AML-193 (cell line): ENCODE measurements at places on chromosomes 6 and 20.

DNA sequence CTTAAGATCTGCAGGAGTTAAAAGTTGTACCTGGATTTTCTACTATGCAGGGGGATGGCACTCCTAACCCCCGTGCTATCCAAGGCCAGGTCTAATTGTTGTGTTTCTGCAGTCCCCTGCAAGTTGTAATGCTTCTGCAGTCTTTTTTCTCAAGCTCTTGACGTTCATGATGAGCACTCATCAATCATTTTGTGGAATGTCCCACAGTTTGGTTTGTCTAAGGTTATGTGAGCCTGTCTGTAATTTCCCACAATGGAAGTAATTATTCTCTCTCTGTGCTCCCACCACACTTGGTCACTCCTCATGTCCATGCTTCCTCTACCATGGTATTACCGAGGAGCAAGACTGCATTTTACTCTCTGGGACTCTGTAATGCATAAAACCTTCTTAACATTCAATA, 107.6 kb upstream of the SSTR4 start:
- no peak for DNase-seq

- DNase-seq = no peak
Observed at GRCh38 chr6:130178692-130179091, 44.1 kb downstream of the SAMD3 start.

DNA sequence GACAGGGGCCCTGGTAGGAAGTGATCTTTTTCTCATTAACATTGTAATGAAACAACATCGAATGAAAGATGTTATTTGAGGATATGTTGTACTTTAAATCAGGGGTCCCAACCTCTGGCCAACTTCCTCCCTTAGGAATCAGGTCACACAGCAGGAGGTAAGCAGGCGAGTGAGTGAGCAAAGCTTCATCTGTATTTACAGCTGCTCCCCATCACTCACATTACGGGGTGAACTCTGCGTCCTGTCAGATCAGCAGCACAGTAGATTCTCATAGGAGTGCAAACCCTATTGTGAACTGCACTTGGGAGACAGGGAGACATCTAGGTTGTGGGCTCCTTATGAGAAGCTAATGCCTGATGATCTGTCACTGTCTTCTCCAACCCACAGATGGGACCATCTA, 19.9 kb downstream of the EPM2A start:
- no peak for DNase-seq

DNA sequence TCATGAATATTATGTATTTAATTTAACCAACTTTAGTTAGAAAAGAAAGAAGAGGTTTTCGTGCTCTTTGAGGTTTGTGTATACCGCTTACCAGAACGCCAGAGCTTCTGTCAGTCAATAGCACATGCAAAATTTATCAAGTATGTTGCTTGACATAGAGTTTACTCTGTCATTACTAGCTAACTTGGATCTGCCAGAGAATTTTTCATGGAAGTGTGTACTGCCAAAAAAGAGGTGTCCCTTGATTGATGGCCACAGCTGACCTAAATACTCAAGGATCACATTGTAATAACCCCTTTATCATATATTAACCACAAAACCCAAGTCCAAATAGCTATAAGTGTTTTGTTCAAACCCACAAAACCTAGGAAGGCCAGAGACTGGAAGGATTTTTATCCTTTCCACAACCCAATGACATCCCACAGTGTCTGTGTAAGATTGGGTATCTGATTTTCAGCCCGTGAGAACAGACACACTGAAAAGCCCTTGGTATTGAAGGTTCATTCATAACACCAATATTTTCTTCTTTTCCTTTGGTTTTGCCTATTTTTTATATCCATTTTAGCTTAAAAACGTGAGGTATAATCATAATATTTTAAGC, 194.0 kb upstream of the EYA4 start:
- DNase-seq = no peak

DNA sequence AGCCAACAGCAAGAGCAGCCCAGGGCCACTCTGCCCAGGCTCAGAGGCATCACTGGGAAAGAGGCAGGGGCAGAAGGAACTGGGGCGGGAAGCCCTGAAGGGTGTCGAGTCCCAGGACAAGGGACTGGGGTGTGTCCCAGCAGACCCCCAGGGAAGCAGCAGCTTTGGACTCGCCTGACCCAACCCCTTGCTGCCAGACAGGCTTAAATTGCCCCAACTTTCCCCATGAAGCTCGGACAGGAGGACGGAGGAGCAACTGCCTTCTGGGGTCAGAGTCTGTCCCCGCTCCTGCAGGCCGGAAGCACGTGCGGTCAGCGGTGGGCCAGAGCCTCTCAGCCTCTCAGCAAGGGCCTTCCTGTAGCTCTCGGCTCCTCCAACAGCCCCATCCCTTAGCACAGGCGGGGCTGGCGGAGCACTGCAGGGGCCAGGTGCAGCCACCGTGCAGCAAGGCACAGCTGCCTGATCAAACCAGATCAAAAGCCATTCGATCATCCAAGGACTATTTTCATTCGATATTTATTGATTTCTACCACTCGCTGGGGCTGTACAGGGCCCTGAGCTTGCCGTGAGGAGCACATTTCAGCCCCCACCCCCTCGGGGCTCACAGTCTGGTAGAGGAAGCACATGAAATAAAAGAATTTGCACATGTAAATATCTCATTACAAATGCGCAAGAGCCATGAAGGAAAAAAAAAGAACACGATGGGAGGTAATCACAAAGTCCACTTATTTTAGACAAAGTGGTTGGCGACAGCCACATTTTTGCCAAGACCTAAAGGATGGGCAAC, 31.8 kb upstream of the STX16 start:
- no peak for DNase-seq

DNA sequence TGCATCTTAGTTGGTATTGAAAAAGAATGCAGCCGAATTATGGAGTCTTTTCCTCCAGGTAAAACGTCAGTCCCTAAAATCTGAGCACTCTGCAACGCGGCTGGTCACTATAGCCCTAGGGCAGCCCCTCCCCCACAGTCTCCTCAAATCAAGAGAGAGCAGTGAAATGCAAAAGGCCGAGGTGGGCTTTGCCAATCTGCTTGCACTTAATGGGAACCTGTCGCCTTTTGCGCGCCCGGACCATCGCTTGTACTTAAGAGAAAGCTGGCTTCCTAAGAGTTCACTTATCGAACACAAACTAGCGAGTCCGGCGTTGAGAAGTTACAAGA, 447 bp downstream of the MCM3 start:
- DNase-seq = no peak

DNA sequence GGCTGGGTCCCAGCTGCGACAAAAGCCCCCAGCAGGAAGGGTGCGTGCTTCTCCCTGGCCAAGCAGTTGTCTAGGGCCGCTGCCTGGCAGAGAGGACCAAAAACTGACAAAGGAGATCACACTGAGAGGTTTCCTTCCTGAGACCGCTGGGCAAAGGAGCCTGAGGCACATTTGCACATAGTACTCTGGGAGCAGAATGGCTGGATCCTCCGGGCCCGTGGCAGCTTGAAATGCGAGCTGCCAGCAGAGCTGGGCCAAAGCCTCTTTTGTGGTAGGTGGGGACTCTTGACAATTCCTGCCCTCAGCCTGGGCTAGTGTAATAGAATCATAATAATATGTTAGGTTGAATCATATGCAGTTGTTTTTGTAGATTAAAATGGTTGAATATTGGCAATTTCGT, 33.1 kb upstream of the RNF8 start:
- no peak for DNase-seq

GRCh38 chr6:109477725-109478124, 5.3 kb downstream of the ZBTB24 start:
- no peak for DNase-seq

DNA sequence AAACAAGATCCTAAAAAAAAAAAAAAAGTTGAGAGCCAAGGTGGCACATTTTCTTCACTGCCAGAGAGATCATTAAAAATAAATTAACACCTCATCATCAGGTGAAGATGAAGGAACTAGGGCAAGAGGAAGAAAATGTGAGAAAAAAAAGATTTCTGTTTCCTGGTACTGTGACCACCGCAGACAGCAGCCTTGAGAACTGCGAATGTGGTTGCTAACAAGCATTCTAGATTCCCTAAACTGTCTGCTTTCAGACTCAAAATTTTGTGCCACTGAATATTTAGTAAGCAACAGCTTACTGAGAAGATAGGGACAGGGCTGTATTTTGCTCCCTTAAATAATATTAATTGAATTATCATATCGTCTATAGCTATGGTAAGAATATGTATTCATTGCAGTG, 24.1 kb upstream of the MBOAT1 start:
- no peak for DNase-seq

- DNase-seq = peak; percentile 98
Observed at GRCh38 chr6:2810092-2810671, 31.5 kb downstream of the SERPINB1 start.

DNA sequence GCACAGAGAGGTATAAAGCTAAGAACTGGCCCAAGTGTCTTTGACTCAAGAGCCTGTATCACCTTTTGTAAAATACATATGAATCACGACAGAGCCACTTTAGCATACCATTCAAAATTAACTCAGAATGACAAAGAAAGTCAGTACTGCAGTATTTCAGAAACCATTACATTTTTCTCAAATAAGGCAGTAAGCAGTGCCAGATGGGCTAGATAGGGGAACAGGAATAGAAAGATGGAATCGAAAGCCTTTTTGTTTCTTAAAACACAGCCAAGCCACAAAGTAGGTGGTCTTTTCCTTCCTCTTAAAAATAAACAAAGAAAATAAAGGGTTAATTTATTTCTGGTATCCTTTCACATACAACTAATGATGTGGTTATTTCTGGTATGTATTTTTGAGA, 10.3 kb downstream of the CLDN20 start:
- DNase-seq = no peak

- peak; percentile 66 for DNase-seq
Observed at GRCh38 chr6:27871924-27872638, 40.1 kb downstream of the OR2B2 start.

DNA sequence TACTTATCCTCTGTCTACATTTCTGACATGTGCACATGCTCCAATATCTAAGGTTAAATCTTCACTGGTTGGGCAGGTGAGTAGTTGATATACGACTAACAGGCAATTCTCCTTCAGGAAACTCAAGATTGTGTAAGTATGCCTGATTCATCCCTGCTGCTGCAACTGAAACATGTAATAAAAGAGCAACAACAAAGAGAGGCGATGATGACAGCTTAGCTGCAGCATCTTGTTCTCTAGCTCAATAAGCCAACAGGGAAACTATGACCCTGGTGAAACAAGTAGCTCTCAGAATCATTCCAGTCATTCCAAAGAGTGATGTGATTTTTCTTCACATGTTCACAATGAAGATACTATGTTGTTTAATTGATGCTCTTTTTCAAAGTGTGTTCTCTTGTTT, 74.4 kb downstream of the ELOVL4 start:
- peak; percentile 55 for DNase-seq

DNA sequence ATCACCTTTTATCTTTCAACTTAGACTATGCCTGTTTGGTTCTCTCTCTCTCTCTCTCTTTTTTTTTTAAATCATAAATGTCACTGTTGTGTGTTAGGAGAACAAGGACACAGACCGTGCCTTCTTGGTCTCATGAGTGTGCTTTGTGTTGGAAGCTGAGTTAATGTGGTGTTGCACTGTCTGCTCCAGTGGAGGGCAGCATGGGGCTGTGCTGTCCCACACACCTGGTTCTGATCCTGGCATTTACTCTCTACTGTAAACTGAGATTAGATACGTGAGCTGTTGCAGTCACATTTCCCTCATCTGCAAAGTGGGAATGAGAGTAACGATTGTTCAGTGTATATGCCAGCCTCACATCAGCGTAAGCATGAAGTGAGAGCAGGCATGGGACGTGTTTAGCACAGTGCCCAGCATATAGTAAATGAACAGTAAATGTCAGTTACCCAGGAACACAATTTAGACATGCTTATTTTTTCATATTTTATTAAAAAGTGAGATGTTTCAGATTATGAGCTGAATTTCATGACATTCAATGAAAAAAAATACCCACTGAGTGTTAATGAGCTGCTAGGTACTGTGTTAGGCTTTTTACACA, 161.1 kb downstream of the FARS2 start:
- DNase-seq = peak; percentile 33

- DNase-seq = no peak
Observed at GRCh38 chr6:36235309-36235708, 34.6 kb upstream of the PNPLA1 start.

DNA sequence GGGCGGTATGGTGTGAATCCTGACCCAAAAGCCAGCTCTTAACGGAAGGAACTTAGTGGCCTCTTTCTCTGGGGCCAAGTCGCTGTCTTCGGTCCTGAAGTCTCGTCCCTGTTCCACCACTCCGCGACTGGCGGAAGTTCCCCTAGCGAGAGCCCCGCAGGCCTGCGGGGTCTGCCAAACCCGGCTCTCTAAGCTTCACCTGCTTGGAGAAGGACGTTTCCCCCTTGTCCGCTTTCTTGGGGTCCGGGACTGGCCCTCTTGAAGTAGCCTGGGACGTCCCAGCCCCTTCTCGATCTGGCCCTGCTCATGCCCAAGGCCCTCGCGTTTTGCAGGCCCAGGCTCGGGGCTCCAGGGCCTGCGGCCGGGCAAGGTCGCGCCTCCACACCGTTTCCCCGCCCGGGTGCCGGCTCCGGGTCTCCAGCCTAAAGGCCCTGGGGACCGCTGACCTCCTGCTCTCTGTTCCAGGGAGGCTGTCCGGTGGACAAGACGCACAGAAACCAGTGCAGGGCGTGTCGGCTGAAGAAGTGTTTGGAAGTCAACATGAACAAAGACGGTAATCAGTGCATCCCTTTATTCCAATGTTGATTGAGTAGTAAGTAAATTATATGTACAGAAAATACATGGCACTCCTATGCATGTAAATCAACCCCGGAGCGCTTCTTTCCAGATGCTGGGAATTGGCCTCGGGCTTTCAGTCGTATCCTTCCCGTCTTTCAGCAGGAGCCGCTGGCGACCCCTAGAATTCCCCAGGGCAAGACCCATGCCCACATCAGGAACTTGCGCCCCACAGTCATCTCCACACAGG, 8.8 kb downstream of the NR2E1 start:
- no peak for DNase-seq

GRCh38 chr6:67863346-67863745, 771.7 kb upstream of the ADGRB3 start:
- DNase-seq = no peak

DNA sequence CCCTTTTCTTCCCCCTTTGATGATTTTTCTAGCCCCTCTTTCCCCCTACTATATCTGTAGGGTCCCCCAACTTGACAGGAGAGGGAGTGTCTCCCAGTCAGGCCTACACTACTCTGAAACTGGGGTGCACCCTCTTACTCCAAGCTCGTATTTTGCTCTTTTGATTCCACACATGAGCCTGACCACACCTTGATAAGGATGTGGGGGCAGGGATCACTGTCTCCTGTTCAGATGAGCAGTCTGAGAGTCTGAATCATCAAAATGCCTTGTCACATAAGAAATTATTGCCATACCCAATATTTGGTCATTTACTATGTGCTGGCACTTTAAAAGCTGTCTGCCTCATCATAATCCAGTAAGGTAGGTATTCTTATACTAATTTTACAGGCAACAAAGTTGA, 15.9 kb downstream of the PNPLA1 start:
- DNase-seq = no peak

- DNase-seq = peak; percentile 70
Observed at GRCh38 chr20:59955131-59955796, 3.0 kb upstream of the CDH26 start.
